Renal cortex interstitium (tissue), 15 donors: ENCODE measurements at places on chromosomes 13 and 19. TPM values are rescaled to one million over a fixed set of nuclear protein-coding genes. Genes with fewer than 3 reads are reported as not detected.

The CDX2 gene
- not detected for polyA plus RNA-seq

DNA sequence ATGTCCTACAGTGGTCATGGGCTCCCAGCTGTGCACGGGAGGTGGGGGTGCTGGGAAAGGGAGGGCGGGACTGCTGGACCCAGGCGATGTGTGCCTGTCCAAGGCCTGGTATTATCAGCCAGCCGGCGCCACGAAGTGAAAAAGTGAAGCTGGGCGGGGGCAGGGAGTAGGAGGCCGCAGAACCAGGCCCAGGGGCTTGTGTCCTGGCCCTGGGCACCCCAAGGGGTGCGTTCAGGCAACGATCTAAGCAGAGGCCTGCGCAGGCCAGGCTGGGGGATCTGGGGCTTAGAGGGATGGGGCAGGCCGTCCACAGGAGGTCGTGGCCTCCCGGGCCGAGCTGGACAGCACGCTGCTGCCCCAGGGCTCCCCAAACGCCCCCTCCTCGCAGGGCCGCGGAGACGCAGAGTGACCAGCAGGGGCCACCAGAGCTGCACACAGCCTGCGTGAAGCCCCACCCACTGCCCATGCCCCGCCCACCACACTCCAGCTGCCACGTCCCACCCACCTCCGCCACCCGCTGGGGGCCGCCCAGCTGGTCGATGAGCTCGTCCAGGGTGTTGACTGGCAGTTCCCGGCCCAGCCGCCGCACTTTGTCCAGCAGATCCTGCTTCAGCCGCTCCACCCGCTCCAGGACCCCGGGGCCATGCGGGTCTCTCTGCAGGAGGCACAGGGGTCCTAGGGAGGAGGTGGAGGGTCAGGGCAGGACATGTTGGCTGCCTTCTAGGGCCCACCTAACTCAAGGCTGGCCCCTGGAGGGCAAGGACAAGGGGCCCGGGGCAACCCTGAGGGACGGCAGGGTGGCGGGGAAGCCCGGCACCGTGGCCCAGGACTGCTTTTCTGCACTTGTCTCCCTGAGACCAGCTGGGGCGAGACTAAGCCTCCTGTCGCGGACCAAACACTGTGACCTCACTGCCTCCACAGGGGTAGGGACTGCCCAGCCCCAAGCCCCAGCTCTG, 9.5 kb downstream of the GPX4 start:
- DNase-seq, result peak; percentile 86

- no peak for DNase-seq
Observed at GRCh38 chr19:53904909-53905308, 4.2 kb upstream of the CACNG7 start.

DNA sequence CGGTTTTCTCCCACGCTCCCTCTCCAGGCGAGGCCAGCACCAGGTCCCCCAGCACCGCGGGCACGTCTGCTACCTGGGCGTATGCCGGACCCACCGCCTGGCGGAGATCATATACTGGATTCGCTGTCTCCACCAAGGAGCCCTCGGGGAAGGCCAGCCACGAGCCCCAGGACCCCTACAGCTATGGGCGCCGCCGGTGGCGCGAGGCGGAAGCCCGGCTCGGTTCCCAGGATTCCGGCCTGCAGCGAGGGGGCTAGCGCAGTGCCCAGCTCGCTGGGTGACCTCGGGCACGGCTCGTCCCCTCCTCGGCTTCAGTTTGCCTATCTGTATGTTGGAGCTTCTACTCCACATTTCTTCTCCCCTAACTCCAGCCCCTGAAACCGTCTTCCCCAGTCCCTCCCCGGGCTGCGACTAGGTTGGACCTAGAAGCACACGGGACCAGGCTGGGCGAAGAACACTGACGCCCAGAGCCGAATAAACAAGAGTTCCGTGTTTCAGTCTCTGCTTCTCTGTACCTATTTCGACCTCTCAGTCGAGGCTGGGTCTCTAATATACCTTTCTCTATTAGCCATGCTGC, 749 bp upstream of the CPT1C start:
- no peak for DNase-seq

- no peak for DNase-seq
Observed at GRCh38 chr13:63128716-63129115, 1713.1 kb upstream of the PCDH20 start.

The CA11 gene
- polyA plus RNA-seq, result 21.9 TPM

- no peak for DNase-seq
Observed at GRCh38 chr19:1767464-1767933, 14.2 kb downstream of the ONECUT3 start.

GRCh38 chr19:12723641-12724426, at the start of gene TNPO2:
Gene TNPO2 (minus strand): TSS chr19:12723932. CDS start chr19:12720977, 2,955 bp downstream.
- DNase-seq, result peak; percentile 53
